NCI-H774 (cell line): ENCODE measurements at places on chromosomes 16 and 17.

DNA sequence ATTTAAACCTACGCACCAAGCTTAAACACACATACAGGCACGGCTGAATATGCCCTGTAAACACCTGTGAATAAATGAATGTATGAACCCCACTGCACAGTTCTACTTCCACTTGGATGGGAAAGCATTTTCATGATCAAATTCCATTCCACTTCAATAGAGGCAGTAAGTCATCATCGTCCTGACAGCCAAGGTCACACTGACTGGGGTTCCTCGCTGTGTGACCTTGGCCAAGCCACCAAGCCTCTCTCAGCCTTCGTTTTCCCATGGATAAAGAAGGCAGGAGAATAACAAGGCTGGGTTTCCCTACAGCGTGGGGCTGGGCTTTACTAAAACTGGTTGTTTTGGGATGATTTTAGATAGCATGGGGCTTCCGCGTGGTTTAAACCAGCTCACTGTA lies 82.8 kb downstream of the TBC1D16 start:
- no peak for DNase-seq

- DNase-seq: no peak
These were observed 11.5 kb upstream of the FOXF1 start for GRCh38 chr16:86498671-86499439.

DNA sequence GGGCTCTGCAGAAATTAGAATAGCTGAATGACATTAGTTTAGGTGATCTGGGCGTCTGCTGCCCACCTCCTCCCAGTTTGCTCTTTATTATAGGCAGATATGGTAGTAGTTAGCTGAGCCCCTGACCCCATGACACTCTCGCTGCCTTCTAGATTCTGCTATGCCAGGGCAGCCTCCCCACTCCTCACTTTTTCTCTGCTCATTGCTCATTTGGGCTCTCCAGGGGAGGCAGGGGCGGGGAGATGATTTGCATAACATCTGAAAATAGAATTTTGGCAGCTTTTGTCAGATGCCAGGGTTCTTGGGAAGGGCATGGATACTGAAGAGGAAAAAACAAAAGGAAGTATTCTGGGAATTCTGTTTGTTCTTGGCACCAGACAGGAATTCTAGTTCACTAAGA lies 78.0 kb upstream of the GAS7 start:
- DNase-seq: no peak

- no peak for DNase-seq
These were observed 45.0 kb downstream of the SCNN1G start for GRCh38 chr16:23227529-23227928.

- DNase-seq: no peak
These were observed 29.9 kb downstream of the PLCG2 start for GRCh38 chr16:81808933-81809480.

DNA sequence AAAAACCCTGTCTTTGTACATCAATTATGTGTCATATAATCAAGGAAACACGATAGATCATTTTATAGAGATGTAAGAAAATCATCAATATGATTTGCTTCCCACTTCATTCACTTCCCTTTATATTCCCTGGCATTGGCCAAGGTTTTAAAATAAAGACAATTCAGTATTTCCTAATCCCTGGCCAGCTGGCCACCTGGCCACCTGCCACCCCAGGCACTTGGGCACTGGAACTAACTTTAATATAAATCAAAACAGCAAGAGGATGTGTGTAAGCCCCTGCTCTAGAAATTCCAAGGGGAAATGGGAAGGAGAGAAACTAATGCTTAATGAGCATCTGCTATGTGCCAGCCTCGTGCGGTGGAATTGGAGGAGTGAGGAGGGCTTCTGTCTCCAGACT lies 58.6 kb upstream of the TOB1 start:
- DNase-seq: no peak

GRCh38 chr16:50581845-50582244 lies 33.6 kb downstream of the NKD1 start:
- DNase-seq: no peak

GRCh38 chr16:78878570-78878969 lies 722.0 kb downstream of the MAF start:
- DNase-seq: no peak

DNA sequence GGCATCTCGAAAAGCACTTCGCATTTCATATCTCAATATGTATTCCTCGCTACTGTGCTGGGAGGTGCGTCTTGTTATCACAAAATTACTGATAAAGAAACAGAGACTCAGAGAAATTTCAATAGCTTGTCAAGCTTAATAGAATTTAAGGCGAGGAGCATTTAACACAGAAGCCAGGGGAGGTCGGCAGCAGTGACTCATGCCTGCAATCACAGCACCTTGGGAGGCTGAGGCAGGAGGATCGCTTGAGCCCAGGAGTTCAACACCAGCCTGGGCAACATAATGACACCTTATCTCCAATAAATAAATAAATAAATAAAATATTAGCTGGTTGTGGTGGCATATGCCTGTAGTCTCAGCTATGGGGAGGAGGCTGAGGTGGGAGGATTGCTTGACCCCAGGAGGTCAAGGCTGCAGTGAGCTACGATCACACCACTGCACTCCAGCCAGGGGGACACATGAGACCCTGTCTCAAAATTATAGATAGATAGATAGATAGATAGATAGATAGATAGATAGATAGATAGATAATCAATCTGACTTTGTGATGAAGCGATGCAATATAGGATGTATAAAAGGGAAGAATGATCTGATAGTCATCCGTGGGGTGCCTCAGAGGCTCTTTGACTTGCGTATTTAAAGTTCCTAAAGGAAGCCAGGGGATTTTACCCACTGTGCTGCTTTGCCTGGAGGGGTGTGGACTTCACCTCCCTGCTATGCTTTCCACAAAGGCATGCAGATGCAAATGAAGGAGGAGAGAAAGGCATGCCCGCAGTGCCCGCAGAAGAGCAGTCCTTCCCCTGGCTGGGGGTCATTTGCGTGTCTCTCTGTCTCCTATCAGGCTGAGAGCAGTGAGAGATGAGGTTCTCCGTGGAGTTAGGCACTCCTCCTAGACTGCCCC lies 15.9 kb upstream of the USP10 start:
- no peak for DNase-seq

DNA sequence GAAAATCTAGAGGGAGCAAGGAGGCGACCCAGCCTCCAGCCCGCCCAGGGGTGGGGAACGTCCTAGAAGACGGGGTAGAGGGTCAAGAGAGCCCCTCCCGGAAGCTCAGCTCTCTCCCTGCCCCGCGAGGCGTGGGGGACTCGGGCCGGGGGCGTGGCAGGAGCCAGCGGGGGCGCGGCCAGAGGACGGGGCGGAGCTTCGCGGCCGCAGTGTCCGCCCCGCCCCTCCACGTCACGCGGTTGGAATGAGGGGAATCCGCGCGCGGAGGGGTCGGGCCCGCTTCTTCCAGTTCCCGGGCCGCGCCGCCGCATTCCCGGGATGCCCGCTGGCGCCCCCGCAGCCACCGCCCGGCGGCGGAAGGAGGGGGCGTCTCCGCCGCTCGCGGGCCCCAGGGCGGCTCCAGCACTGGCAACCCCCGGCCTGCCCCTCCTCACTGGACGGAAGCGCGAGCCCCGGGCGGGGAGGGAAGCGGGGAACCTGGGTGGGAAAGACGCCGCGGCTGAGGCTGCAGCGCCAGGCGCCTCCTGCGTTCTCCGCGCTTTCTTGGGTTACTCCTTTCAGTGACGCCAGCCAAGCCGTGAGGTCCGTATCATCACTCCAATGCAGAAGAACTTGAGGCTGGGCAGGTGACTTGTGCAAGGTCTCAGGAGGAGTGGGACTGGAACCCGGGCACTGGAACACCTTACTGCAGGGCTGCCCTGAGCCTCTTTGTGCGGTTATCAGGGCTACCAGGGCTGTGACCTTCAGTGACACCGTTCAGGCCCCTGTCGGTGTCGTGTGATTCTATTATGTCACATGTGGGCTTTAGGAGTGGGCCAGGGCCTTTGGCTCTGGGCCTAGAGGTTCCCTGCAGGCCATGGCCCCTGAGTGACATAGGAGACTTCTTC lies 4.3 kb downstream of the MYO1C start:
- peak; percentile 24 for DNase-seq

DNA sequence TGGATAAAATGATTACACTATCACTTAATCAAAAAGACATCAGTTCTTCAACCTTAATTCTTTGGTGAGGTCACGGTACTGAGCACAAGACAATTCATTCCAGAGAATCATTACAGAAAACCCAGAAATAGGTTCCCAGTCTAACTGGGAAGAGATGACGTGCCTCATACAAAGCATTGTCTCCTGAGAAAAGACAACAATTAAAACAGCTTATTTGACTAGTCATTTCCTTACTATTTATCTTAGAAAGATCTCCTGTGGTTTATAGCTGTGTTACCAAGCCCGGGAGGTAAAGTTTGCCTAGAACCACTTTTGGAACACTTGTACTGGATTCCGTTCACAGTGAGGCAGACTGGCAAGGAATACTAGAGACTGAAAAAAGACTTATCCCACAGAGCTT lies 5.1 kb downstream of the PHF12 start:
- no peak for DNase-seq

GRCh38 chr17:21129023-21129681 lies 2.4 kb downstream of the DHRS7B start:
- DNase-seq: no peak

DNA sequence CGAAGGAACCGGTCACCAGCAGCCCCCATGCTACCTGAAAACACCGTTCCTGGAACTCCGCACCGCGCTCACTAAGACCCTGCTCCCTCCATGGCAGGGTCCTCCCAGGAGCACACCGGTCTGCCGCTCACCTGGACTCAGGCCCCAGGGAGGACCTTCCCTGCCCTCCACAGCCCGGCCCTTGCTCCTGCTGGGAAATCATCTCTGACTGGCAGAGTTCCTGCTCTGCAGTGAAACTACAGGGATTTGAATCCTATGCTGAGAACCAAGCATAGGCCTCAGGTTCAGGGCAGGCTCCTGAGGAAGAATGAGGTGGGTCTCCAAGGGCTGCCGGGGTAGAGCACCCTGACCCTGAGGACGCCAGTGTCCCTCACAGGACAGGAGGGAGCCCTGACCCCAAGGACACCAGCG lies 88.5 kb downstream of the KCNJ12 start:
- no peak for DNase-seq

- no peak for DNase-seq
These were observed 5.0 kb upstream of the WFIKKN2 start for GRCh38 chr17:50830352-50830751.

DNA sequence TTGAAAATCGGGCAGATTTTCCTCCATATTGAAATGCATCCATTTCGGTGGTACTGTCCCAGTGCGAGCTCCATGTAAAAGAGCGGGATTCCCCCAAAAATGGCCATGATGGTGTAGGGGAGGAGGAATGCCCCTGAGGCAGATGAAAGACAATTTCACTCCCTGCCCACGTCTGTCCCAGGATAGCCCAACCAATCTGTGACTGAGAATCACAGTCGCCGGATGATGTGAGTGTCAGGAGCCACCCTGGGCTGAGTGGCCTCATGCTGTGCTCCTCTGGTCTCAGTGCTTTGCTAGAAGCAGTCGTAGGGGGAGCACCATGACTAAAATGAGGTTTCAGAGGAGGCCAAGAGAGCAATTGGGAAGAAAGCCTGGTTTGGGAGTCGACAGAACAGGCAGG lies 16.7 kb downstream of the SLC6A4 start:
- no peak for DNase-seq

GRCh38 chr17:71252436-71252835 lies 868.4 kb upstream of the SOX9 start:
- no peak for DNase-seq

- no peak for DNase-seq
These were observed 44.7 kb upstream of the DNAH17 start for GRCh38 chr17:78621720-78622490.

- no peak for DNase-seq
These were observed 1.4 kb upstream of the NDRG4 start for GRCh38 chr16:58498341-58499091.

GRCh38 chr17:60464343-60464742 lies 42.1 kb downstream of the CHCT1 start:
- no peak for DNase-seq

- no peak for DNase-seq
These were observed 4.8 kb upstream of the SYT17 start for GRCh38 chr16:19163215-19163614.

GRCh38 chr17:81576621-81577277 lies 24.6 kb upstream of the FAAP100 start:
- DNase-seq: peak; percentile 43

DNA sequence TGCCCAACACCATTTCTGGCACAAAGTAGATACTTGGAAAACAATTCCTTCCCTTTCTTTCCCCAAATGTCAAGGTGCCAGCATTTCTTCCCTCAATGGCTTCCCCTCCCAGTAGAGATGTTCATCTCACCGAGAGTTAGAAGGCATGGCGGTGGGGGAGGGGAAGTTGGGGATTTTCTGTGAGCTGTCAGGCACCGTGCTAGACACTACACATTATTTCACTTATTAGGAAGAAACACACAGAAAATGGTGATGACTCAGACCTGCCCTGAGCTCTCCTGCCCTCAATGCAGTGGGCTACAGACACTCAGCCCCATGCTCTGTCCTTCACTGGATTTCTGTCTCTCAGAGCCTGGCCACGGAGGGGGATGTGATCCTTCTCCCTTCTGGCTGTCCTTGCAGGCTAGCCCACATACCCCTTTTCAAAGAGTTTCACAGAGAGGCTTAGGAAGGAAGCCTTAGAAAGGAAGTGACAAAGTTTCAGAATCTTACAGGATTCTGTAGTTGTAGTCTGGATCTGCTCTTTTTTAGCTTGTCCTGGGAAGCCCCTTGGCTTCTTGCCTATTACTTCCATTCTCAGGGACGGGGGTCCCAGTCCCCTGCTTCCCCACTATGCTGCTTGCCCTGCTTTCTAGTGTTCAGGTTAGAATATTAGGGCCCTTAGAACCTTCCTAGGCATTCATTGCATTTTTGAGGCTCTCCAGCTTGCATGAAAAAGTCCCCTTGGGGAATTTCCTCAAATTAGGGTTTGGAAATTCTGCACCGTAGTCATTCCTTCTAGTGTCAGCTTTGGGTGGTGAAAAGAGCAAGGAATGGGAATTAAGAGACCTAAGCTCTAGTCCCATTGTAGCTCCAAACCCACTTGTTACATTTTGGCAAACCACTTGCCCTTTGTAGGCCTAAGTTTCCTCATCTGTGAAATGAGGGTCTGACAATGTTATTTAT lies 12.2 kb upstream of the CCL5 start:
- DNase-seq: no peak
